Activated CD8-positive, alpha-beta memory T cell treated with anti-CD3 and anti-CD28 coated beads for 4 hours (primary cell): ENCODE measurements at places on chromosomes 7 and 10.

DNA sequence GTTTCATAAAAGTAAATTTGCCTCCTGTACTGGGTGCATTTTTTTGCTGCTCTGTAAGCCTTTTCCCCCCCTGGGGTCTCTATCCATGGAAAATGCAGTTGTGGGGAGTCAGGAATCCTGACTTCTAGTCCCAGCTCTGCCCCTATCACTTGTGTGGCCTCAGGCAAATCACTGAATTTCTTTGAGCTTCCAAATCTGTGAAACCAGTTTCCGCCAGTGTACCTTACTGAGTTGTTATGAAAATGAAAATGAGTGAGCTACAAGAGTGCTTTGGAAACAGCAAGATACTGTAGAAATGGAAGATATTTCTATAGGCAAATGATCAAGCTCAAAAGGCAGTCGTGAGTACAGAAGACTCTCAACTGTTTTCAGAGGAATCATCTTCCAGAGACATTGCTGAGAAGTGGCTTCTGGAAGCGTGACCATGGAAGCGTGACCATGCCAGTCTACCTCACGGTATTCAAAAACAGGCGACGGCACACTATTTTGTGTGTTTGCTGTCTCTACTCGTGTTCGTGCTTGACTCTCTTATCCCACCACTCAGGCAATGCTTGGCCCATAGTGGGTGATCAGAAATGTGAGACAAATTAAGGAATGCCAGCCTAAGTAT, 107.4 kb downstream of the ATXN7L1 start:
- no peak for DNase-seq

DNA sequence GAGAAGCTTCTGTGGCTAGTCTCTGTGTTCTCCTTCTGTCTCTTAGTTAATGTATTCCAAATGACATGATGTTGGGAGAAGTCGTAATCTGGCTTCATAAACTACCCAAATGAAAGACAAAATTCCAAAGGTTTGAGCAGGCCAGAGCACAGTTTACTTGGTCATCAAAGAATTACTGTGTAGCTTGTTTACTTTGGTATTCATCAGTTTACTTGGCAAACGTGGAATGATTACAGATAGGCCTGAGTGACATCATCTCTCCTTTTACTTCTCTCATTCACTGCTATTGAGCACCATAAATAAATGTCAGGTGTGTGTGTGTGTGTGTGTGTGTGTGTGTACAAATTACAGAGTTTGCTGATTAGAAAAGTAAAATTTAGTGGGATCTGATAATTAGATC, 327.3 kb downstream of the PHTF2 start:
- DNase-seq, result no peak

DNA sequence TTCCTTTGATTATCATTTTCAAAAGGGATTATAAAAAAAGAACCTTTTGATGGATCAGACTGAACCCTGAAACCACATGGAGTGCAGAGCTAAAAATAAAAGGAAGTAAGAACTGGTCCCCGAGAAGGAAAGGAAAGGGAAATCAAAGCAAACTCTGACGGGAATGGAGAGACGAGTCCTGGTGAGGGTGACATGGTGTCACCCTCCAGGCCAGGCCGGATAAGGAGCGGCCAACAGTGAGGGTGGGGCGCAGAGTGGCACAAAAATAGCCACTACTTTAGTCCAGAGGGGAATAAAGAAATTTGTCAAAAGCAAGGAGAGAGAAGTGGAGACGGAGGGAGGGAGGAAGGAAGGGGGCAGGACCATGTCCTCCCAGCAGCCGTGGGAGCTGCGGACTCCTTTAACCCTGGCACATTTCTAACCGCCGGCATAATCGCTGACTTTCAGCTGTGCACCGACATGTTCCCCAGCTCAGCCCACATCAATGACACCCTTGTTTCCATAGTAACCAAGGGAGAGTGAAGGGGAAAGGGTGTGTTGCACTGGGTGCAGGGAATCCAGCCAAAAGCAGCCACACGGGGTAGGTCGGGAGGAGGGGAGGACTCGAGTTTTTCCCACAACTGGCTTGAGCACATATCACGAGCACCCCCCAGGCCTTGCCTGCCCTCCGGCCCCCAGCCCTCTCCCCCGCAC, 29.7 kb downstream of the TRIM8 start:
- peak; percentile 19 for DNase-seq

DNA sequence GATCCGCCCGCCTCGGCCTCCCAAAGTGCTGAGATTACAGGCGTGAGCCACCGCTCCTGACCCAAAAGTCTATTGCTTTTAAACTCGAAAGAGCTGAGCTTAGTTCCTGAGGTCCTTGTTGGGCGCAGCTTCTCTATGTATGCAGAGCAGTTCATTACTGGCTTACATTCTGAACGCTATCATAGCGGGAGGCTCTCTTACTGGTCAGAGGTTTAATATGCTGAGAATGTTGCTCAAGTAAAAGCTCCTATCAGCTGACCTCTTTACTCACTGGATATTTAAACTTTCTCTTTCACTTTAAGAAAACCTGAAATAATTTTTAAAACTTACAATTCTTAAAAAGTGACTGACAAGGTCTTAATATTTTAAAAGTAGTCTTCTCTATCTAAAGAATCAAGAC, 160.8 kb upstream of the WNT16 start:
- DNase-seq, result no peak

GRCh38 chr10:5566614-5567013, 41.9 kb downstream of the CALML3 start:
- no peak for DNase-seq

GRCh38 chr10:129223363-129223762, 243.7 kb upstream of the MGMT start:
- no peak for DNase-seq

DNA sequence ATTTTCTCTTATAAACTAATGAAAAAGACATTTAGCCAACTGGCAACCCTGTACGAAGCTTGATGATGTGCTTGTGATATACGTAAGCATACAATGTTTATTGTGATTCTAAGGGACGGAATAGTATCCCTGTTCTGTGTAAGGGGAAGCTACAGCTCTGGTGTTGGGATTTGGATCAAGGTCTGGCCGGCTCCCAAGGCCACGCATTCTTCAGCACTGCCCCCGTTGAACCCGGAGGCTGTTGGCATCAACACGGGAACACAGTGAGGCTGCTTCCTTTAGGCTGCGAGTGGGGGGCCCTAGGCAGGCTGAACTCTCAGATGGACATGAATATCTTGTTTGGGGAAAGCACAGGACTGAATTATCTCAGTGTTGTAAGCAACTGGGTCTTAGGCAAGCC, 180.6 kb downstream of the CAMK1D start:
- DNase-seq, result no peak

DNA sequence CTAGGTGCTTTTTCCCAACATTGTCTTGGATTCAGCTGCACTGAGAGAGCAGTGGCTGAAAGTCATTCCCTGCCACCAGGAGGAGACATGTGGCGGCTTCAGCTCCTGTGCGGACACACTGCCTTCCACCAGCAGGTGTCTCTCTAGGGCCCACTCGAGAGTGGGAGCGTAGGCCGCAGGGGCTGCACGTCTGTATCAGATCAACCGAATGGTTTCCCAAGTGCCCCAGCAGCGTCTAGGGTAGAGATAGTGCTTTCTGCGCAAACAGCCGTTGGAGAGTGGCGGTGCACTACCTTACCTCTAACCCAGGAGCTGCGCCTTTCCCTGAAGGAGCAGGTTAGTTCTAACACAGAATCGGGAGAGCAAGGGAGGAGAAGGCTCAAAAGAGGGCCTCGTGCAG, 31.7 kb downstream of the PAPOLB start:
- peak; percentile 20 for DNase-seq
